ENCODE measurements at places on chromosomes 7 and 10.
A peak's percentile ranks its signal among the peaks of the same experiment; 100 is the strongest.

DNA sequence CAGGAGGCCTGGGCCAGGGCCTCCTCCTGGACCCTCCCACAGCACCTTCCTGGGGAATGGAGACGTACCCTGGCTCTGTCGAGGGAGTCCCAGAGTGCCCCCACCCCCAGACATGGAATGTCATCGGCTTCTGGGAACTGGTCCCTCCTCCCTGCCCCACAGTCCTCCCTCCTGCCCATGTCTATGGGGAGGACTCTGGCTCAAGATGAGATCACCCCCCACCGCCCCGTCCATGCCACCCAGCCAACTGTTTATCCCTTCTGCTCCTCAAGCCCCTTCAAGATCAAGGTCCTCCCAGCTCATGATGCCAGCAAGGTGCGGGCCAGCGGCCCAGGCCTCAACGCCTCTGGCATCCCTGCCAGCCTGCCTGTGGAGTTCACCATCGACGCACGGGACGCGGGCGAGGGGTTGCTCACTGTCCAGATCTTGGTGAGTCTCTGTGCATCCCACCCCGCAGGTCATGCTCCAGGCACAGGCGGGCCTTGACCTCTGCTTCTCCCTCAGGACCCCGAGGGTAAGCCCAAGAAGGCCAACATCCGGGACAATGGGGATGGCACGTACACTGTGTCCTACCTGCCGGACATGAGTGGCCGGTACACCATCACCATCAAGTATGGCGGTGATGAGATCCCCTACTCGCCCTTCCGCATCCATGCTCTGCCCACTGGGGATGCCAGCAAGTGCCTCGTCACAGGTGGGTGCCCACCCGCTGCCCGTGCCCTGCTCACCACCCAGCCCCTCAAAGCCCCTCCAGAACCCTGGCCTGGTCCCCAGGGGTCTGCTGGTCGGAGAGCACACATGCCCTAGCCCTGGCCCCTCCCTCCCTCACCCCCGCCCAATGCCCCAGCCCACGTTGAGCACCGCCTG lies 14.1 kb upstream of the ATP6V1F start:
- DNase-seq = no peak

DNA sequence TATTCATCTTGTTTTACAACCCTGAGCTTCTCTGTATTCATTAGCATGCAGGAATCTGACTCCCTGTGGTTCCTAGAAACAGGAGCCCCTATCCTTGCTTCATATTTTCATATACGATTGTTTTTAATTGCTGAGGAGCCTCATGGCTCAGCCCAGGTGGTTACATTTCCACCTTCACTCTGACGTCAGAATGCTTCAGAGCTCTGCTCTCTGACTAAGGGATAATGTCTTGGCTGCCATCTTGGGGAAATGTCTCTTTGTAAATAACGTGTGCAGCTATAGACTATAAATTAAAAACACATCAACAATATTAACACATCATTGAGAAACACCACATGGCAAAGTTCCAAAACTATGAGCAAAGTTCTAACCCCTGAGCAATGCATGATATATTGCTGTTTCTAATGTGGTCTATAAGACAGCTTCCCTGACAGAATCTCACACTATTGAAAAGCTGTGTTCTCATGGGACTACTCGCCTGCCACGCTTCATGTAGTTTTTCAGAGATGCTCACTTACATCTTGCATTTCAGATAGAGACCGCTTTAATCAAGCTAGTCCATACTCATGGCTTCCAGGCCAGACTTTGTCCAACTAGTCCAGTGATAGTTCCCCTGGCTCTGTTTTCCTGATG lies 227.0 kb downstream of the SORCS3 start:
- peak; percentile 2 for DNase-seq

GRCh38 chr10:11934262-11934661 lies 108.3 kb downstream of the UPF2 start:
- peak; percentile 71 for DNase-seq

DNA sequence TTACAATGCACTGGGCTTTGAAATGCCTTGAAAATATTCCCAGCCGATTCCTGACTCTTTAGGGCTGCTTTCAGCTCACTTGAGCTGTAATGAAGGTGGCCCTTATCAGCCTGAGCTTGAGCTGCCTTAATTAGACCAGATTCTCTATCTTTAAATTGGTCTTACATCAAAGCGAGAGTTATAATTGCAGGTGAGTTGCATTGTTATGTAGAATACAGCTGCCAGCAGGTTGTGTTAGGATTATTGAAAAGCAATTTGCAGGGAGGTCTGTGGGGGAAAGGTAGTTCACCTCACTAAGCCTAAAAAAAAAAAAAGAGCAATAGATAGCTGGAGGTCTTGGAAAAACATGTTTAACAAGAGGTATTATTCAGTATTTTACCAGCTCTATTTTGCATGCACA lies 142.2 kb upstream of the HABP2 start:
- no peak for DNase-seq

DNA sequence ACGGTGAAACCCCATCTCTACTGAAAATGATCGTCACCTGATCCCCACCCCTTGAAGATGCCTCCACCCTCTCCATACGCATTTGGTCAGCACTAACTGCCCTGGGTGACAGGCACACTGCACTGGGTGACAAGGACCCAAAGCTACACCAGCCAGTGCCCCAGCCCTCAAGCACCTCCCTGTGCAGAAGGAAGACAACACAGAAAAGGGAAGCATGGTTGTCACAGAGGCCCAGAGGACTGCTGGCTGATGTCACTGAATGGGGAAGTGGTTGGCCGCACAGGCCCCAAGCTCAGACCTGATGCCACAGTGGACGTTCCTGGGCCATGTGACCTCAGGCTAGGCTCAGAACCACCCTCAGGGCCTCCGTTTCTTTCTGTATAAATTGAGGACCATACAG lies 4.2 kb upstream of the PILRA start:
- no peak for DNase-seq

DNA sequence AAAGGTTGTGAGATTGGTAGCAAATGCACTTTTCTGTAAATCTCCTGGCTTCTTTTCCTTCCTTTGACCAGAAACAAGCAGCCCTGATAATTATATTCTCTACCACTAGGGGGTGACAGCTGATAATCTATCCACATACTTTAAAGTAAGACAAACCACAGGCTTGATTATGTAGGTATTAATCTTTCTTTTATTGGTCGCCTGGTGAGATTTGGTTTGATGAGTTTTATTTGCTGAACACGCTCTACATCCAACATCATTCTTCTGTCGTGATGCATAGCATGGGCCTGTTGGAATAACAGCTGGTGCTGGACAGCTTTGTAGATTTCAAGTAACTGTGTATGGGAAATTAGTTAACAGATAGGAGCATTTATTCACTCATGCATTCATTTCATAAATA lies 63.5 kb downstream of the ZNF365 start:
- peak; percentile 87 for DNase-seq

- DNase-seq = no peak
Measured at GRCh38 chr7:123715799-123716198, 33.0 kb downstream of the WASL start.

DNA sequence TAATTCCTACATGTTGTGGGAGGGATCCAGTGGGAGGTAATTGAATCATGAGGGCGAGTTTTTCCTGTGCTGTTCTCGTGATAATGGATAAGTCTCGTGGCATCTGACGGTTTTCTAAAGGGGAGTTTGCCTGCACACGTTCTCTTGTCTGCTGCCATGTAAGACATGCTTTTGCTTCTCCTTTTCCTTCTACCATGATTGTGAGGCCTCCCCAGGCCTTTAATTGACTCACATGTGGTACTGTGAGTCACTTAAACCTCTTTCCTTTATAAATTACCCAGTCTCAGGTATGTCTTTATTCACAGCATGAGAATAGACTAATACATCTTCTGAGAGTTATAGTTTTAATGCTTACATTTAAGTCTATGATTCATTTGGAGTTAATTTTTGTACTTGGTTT lies 22.6 kb upstream of the CPN1 start:
- DNase-seq = no peak

DNA sequence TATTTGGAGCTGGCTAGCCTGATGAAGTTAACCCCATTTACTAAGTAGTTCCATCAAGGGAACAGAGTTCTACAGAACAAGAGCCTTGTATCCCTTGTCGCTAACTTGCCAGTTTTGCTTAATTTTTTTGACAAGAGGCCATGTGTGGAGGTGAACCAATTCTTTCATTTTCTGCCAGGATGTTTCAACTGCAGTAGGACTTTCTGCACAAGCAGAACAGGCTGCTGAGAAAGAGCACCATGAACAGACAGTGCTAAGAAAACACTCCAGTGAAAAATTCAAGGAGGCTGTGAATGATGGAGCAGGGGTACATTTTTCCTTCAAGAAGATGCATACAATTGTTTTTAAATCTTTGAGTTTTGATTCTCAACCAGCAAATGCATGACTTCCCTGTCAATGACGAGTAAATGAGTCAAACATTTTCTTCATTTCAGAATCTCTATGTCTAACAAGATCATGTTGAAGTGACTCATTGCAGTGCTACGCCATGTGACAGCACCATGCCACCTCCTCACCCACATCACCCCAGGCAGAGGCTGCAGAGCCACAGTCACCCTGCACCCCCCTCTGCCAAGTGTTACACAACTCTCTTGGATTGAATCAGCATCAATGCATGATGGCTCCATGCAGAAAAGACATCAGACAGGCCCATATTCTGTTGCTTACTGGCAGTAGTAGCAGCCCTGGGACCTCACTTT lies 193.1 kb downstream of the COBL start:
- DNase-seq = peak; percentile 97

- DNase-seq = no peak
Measured at GRCh38 chr7:47807756-47808155, 140.5 kb downstream of the PKD1L1 start.

GRCh38 chr10:48595539-48595932 lies 9.3 kb downstream of the ARHGAP22 start:
- DNase-seq = no peak

GRCh38 chr10:112151524-112152039 lies 32.0 kb downstream of the GPAM start:
- DNase-seq = no peak

DNA sequence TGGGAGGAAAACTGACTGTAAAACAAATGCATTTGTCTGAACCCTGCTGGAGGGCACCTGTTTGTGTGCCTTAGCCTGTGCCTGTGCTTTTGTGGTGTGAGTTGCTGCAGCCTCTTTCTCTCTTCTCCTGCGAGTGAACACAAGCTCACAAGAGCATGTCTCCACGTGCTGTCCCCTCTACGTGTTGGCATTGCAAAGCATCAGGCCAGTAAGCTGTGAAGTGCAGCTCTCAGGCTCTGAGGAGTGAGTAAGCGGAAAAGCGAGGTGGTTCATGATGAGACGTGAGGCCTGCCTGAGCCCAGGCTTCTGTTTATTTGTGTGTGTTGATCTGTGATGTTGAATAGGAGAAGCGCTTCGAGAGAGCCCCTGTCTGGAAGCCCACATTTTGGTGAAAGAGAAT lies 85.6 kb upstream of the PDCD4 start:
- DNase-seq = no peak

DNA sequence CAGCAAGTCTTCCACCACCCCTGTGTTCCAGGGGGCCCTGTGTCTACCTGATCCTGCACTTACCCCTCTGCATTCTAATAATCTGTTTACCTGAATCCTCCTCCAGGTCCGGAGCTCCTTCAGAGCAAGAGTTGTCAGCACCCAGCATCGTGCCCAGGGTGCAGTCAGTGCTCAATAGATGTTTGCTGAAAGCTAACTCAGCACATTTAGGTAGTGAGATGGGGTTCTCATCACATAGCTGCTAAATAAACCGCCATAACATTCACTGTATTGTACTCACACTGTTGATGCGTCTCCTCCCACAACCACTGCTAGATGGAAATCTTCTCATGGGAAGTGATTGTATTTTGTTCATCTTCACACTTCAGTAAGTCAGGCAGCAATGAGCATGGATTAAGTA lies 376.5 kb upstream of the C7orf33 start:
- DNase-seq = no peak

- no peak for DNase-seq
Measured at GRCh38 chr10:119588071-119588470, 8.7 kb downstream of the TIAL1 start.
